ENCODE measurements at places on chromosomes 7 and 10. TPM values are rescaled to one million over a fixed set of nuclear protein-coding genes. Genes with fewer than 3 reads are reported as not detected.

Gene C10orf88
- total RNA-seq: 15.7 TPM

Gene MYH16
- not detected for total RNA-seq

Gene NCF1
- total RNA-seq: 0.27 TPM

Gene WNT8B
- total RNA-seq: 0.60 TPM

Gene RBP4
- 0.54 TPM for total RNA-seq

Gene PNLIPRP2
- total RNA-seq: not detected

Gene CADPS2
- 2.3 TPM for total RNA-seq

Gene KLF14
- total RNA-seq: 1.0 TPM

Gene CUZD1
- not detected for total RNA-seq

Gene CPVL
- total RNA-seq: 10.7 TPM

Gene PNLIPRP1
- total RNA-seq: not detected

Gene PLXNA4
- total RNA-seq: 4.5 TPM

Gene TRPV5
- 0.29 TPM for total RNA-seq

Gene MMRN2
- total RNA-seq: 6.5 TPM

Gene EN2
- not detected for total RNA-seq

Gene AQP1
- total RNA-seq: 11.1 TPM

Gene ODAD2
- 0.25 TPM for total RNA-seq

Gene ZNF117
- total RNA-seq: 42.3 TPM

Gene ELAPOR2
- 54.2 TPM for total RNA-seq

Gene DGKI
- 2.2 TPM for total RNA-seq

Gene NPFFR1
- total RNA-seq: 0.14 TPM

Gene ZNF25
- total RNA-seq: 12.7 TPM

Gene CPA2
- total RNA-seq: 0.73 TPM

Gene GRID1
- 0.22 TPM for total RNA-seq

Gene HECW1
- 1.9 TPM for total RNA-seq

Gene ITIH5
- total RNA-seq: 17.2 TPM
